ENCODE measurements at places on chromosomes 16 and 17.
A peak's percentile ranks its signal among the peaks of the same experiment; 100 is the strongest.

DNA sequence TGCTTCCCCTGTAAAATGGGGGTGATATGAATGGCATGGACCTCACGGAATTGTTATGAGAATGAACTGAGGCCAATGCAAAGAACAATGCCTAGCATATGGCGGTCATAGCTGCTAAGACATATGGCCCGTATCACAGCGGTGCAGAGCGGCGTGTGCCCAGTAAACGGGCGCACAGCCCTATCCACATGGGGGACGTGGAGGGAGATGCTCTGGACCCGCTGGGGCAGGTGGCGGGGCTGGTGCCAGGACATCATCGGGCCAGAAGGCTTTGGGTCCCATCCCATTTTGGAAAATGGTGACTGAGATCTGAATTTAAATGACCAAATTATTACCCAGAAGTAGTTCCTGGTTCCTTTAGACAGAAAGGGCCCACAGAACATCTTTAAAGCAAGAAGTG lies 18.5 kb upstream of the CPSF4L start:
- H3K27ac ChIP-seq: no peak overlapping the region
- no peaks in the 10 kb centered on the region for H3K4me1 ChIP-seq
- DNase-seq: no peak
- H3K27me3 ChIP-seq: no peaks in the 10 kb centered on the region
- H3K4me3 ChIP-seq: no peak overlapping the region

DNA sequence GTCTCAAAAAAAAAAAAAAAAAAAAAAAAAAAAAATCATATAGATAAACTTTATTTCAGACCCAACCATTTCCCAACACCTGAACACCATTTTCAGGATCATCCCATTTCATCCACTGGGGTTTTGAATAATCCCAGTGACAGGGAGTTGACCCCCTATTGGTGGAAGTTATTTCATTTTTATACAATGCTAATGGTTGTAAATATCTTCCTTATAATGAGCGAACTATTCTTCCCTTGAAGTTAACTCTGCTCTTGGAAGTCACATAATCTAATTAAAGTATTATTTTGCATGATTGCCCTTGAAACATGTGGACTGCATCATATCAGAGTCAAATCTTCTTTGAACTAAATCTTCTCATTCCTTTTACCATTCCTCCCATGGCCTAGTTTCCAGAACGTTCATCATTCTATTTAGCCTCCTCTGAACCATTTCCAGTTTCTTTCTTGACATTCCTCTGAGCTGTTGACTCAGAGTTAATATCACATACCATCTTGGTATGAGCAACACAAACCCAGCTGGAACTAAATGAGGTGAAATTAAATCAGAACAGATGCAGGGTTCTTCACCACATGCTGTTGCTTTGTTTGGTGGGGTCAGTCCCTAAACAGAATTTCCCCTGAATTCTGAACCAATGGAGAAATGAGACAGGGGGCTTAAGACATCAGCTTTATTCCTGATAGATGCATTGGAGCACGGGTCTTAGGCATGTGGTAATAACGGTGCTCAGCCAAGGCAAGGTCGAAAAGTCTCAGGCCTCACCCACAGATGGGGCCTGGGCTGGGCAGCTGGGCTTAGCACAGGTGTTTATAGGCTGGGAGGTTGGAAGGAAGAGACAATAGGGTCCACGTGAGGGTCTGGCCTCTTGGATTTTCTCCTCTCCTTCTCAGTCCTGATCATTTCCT lies 8.9 kb downstream of the HSD17B2 start:
- DNase-seq: no peak
- no peaks in the 10 kb centered on the region for H3K27me3 ChIP-seq
- H3K4me3 ChIP-seq: no peak overlapping the region
- no peaks in the 10 kb centered on the region for H3K36me3 ChIP-seq
- no peaks in the 10 kb centered on the region for H3K4me1 ChIP-seq

DNA sequence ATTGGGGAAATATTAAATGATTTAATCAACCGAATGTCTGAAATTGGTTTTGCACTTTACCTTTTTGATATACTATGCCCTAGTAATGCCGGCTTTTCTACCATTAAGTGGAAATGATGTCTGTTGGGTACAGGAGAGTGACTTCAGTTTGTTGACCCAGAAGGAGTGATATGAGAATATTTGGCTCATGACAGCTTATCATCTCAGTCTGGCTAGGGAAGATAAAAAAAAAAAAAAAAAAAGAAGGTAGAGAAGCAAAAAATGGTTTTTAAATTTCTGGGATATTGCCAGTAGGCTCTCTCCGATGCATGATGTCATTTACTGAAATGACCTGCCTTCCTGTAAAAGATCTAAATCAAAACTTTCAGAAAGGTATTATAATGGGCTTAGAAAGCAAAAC lies 69.0 kb downstream of the CNTNAP4 start:
- H3K27ac ChIP-seq: no peak overlapping the region
- no peaks in the 10 kb centered on the region for H3K4me1 ChIP-seq
- H3K4me3 ChIP-seq: no peak overlapping the region
- no peaks in the 10 kb centered on the region for H3K36me3 ChIP-seq
- no peaks in the 10 kb centered on the region for H3K27me3 ChIP-seq

GRCh38 chr17:62126292-62126691 lies 61.2 kb upstream of the MED13 start:
- H3K27me3 ChIP-seq: no peaks in the 10 kb centered on the region
- no peak overlapping the region for H3K27ac ChIP-seq
- H3K36me3 ChIP-seq: no peaks in the 10 kb centered on the region
- no peaks in the 10 kb centered on the region for H3K4me1 ChIP-seq
- no peak for DNase-seq

DNA sequence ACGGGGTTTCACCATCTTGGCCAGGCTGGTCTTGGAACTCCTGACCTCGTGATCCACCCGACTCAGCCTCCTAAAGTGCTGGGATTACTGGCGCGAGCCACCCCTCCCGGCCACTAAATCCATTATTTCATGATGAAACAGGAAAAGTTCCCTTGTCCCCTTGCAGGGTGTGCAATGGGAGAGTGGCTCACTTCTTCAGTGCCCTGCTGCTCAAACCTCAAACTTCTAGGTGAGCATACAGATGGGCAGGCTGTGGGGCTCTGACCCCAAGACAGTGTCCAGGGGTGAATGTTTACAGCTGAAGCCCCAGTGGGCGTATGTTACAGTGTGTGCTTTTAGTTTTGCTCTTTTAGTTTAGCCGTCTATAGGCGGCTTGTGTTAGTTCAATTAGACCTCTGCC lies 34.7 kb downstream of the GJC1 start:
- H3K4me3 ChIP-seq: no peak overlapping the region
- H3K27me3 ChIP-seq: no peaks in the 10 kb centered on the region
- no peak overlapping the region for H3K27ac ChIP-seq

DNA sequence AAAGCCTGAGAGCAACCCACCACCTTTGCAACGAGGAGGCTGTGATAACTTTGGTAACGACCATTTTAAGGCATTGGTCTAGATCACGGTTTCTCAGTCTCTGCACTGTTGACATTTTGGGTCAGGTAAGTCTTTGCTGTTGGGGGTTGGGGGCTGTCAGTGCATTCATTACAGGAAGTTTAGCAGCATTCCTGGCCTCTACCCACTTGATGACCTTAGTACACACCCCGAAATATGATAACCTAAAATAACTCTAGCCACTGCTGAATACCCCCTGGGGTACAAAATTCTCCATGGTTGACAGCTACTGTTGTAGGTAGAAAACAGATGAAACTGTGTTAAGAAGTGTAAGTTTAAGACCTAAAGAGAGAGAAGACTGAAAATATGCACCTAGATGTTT lies 36.3 kb downstream of the ADAMTS18 start:
- H3K4me3 ChIP-seq: no peak overlapping the region
- no peak for DNase-seq
- H3K4me1 ChIP-seq: no peaks in the 10 kb centered on the region

DNA sequence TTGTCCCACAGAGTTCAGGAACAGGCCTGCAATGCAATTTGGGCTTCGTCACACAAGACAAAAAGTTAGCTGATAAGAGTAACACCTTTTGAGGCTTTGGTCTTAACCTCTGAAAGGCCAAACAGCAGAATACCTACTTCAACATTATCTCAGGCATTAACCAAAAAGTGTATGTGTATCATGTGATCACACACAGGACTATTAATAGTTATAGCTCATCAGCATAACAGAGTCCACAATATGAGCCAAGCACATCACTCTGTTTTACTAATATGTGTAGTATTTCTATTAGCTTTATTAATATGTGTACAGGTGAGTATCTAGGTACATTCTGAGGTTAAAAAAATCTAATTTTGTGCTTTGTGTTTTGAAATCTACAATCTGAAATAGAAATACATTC lies 30.8 kb downstream of the MYO1D start:
- no peaks in the 10 kb centered on the region for H3K4me1 ChIP-seq
- H3K27me3 ChIP-seq: no peaks in the 10 kb centered on the region
- no peak for DNase-seq
- no peaks in the 10 kb centered on the region for H3K36me3 ChIP-seq
- no peak overlapping the region for H3K4me3 ChIP-seq

DNA sequence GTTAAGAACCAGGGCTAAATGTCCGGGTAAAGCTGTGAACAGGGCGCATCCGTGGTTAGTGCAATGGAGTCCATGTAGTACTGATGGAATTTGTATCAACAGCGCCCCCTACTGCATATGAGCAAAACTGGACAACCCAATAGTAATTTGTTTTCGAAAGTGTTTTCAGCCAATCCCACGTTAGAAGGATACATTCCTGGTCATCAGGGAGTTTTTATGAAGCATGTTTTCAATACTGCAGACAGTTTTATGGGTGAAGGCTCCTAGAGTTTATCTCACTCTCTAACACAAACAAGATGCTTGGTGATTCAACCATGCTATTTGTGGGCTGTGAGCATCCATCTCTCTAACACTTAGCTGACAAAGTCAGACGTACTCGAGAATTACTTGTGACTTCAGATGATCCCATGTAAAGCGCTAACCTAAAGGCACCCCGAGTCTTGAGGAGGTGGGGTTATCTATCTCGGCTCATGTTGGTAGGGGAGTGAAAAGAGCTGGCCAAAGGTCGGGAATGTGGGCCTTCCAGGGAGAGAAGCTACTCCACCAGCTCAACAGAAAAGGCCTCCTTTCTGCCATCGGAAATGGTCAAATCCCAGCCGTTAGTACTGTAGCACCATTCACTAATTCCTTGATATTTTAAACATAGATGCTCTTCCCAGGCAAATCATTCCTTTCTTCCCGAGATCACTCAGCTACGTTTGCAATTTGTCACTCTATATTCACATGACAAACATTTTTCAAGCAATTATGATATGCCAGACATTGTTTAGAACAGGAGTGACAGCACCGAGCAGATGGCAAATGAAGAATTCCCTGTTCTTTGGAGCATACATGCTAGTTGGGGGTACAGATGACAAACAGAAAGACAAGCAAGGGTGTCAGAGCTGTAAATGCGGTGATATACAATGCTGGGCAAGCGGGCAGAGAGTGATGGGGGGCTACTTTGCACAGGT lies 46.9 kb upstream of the HNF1B start:
- no peaks in the 10 kb centered on the region for H3K36me3 ChIP-seq
- no peak overlapping the region for H3K27ac ChIP-seq
- DNase-seq: no peak
- H3K27me3 ChIP-seq: no peaks in the 10 kb centered on the region
- no peaks in the 10 kb centered on the region for H3K4me1 ChIP-seq

GRCh38 chr16:85169333-85170065 lies 57.2 kb upstream of the CIBAR2 start:
- no peaks in the 10 kb centered on the region for H3K36me3 ChIP-seq
- H3K27me3 ChIP-seq: peaks cover 6% of the 10 kb centered on the region
- H3K27ac ChIP-seq: no peak overlapping the region
- DNase-seq: no peak
- H3K4me3 ChIP-seq: no peak overlapping the region
- no peaks in the 10 kb centered on the region for H3K4me1 ChIP-seq

GRCh38 chr16:3152991-3153368 lies 18.2 kb downstream of the ZNF213 start:
- H3K4me3 ChIP-seq: no peak overlapping the region
- DNase-seq: no peak
- H3K4me1 ChIP-seq: peaks cover 13% of the 10 kb centered on the region
- no peaks in the 10 kb centered on the region for H3K27me3 ChIP-seq
- peak overlapping the region; percentile 7 for H3K27ac ChIP-seq

- no peak overlapping the region for H3K4me3 ChIP-seq
- no peaks in the 10 kb centered on the region for H3K36me3 ChIP-seq
- no peaks in the 10 kb centered on the region for H3K27me3 ChIP-seq
- H3K4me1 ChIP-seq: peaks cover 4% of the 10 kb centered on the region
- no peak for DNase-seq
These were observed 38.9 kb upstream of the CSNK2A2 start for GRCh38 chr16:58236831-58237230.

GRCh38 chr17:5883775-5884665 lies 186.2 kb upstream of the WSCD1 start:
- H3K27ac ChIP-seq: no peak overlapping the region
- no peaks in the 10 kb centered on the region for H3K36me3 ChIP-seq
- H3K4me1 ChIP-seq: no peaks in the 10 kb centered on the region
- no peaks in the 10 kb centered on the region for H3K27me3 ChIP-seq
- DNase-seq: no peak

GRCh38 chr17:46764709-46765401 lies 53.6 kb downstream of the WNT3 start:
- peaks cover 2% of the 10 kb centered on the region for H3K4me1 ChIP-seq
- no peaks in the 10 kb centered on the region for H3K36me3 ChIP-seq
- DNase-seq: no peak
- H3K27ac ChIP-seq: no peak overlapping the region
- no peak overlapping the region for H3K4me3 ChIP-seq

- no peak overlapping the region for H3K4me3 ChIP-seq
- H3K27me3 ChIP-seq: no peaks in the 10 kb centered on the region
- no peak for DNase-seq
- peaks cover 3% of the 10 kb centered on the region for H3K4me1 ChIP-seq
- H3K27ac ChIP-seq: no peak overlapping the region
These were observed 61.1 kb downstream of the TOM1L2 start for GRCh38 chr17:17911001-17911613.

DNA sequence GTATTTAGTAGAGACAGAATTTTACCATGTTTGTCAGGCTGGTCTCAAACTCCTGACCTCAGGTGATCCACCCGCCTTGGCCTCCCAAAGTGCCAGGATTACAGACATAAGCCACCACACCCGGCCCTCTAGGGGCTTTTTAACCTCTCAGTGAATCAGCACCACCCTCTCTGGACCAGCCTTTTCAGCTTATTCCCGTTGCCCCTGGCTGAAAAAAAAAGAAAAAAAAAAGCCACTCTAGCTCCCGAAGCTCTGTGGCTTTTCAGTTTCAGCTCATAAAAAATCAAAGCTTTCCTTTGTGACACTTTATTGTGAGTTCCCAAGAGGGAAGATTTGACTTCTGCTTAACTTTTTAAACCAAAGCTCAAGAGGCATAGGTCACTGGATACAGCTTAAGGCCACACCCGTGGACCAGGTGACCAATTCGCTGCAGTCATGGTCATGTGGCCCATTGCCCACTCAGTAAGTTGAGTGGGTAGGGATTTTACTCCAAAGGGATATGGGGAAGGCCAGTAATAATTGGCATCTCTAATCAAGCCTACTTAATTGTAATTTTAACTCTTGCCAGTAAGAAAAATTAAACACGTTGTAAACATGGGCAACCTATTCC lies 46.6 kb upstream of the MED13 start:
- H3K27ac ChIP-seq: no peak overlapping the region
- no peaks in the 10 kb centered on the region for H3K36me3 ChIP-seq
- H3K4me1 ChIP-seq: no peaks in the 10 kb centered on the region
- no peak overlapping the region for H3K4me3 ChIP-seq

GRCh38 chr17:83083368-83084201 lies 4.2 kb downstream of the METRNL start:
- H3K4me3 ChIP-seq: no peak overlapping the region
- no peaks in the 10 kb centered on the region for H3K27me3 ChIP-seq
- DNase-seq: peak; percentile 55
- H3K27ac ChIP-seq: no peak overlapping the region
- H3K4me1 ChIP-seq: peaks cover 17% of the 10 kb centered on the region
